ENCODE measurements at places on chromosomes 13 and 19. TPM values are rescaled to one million over a fixed set of nuclear protein-coding genes. Genes with fewer than 3 reads are reported as not detected.

DNA sequence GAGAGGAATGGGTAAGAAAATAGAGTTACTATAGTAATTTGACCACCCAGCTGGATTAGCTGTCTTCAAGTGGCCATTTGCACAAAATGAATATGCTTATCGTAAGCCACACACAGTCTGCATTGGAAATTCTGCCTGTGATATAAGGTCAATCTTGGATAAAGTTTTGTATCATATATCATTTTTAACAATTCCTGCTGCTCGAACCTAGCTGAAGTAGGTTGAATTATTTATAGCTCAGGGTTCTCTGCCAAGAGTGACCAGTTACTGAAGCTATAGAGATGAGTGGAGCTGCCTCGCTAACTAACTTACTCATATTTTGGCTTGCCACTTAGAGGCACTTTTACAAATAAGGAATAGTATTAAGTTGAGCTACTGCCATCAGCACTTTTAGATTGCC lies 220.9 kb downstream of the RGCC start:
- H3K4me3 ChIP-seq: no peak overlapping the region
- H3K36me3 ChIP-seq: no peaks in the 10 kb centered on the region
- no peaks in the 10 kb centered on the region for H3K27me3 ChIP-seq
- H3K4me1 ChIP-seq: peaks cover 7% of the 10 kb centered on the region
- peak; percentile 75 for DNase-seq

DNA sequence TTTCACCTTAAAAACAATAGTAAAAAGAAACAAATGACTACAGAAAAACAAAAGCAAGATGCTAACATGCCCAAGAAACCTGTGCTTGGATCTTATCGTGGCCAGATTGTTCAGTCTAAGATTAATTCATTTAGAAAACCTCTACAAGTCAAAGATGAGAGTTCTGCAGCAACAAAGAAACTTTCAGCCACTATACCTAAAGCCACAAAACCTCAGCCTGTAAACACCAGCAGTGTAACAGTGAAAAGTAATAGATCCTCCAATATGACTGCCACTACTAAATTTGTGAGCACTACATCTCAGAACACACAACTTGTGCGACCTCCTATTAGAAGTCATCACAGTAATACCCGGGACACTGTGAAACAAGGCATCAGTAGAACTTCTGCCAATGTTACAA lies 6.0 kb downstream of the CKAP2 start:
- DNase-seq: no peak
- no peak overlapping the region for H3K4me3 ChIP-seq
- no peak overlapping the region for H3K27ac ChIP-seq
- peaks cover 5% of the 10 kb centered on the region for H3K4me1 ChIP-seq
- no peaks in the 10 kb centered on the region for H3K27me3 ChIP-seq

DNA sequence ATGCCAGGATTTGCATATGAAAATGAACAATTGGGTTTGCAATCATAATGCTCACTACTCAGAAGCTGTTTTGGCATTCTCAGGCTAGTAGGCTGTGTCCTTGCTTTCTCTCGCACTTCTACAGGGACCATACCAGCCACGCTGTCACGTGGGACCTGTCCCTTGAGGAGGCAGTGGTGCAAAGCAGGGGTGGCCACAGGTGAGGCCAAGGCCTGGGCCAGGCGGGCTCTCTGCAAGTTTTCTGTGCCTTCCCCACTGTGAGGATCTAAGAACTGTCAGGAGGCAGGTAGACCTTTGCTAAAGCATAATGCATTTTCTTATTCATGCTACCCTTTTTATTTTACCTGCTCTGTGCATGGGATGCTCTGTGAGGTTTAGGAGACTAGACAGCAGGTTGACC lies 89.4 kb upstream of the IRS2 start:
- H3K27ac ChIP-seq: no peak overlapping the region
- no peak overlapping the region for H3K4me3 ChIP-seq
- H3K4me1 ChIP-seq: peaks cover 14% of the 10 kb centered on the region
- H3K27me3 ChIP-seq: no peaks in the 10 kb centered on the region
- H3K36me3 ChIP-seq: no peaks in the 10 kb centered on the region

GRCh38 chr19:2731181-2731995 lies 8.4 kb downstream of the SLC39A3 start:
- no peak overlapping the region for H3K27ac ChIP-seq
- H3K4me3 ChIP-seq: no peak overlapping the region
- peaks cover 2% of the 10 kb centered on the region for H3K36me3 ChIP-seq
- peaks cover 3% of the 10 kb centered on the region for H3K27me3 ChIP-seq
- no peak for DNase-seq

SIGLEC8 gene
- not detected for total RNA-seq

- no peak overlapping the region for H3K27ac ChIP-seq
- H3K4me3 ChIP-seq: no peak overlapping the region
- H3K4me1 ChIP-seq: peaks cover 13% of the 10 kb centered on the region
- peak; percentile 24 for DNase-seq
- H3K36me3 ChIP-seq: no peaks in the 10 kb centered on the region
- H3K27me3 ChIP-seq: peaks cover 19% of the 10 kb centered on the region
Measured at GRCh38 chr19:289651-290371, 1.4 kb downstream of the PLPP2 start.

DNA sequence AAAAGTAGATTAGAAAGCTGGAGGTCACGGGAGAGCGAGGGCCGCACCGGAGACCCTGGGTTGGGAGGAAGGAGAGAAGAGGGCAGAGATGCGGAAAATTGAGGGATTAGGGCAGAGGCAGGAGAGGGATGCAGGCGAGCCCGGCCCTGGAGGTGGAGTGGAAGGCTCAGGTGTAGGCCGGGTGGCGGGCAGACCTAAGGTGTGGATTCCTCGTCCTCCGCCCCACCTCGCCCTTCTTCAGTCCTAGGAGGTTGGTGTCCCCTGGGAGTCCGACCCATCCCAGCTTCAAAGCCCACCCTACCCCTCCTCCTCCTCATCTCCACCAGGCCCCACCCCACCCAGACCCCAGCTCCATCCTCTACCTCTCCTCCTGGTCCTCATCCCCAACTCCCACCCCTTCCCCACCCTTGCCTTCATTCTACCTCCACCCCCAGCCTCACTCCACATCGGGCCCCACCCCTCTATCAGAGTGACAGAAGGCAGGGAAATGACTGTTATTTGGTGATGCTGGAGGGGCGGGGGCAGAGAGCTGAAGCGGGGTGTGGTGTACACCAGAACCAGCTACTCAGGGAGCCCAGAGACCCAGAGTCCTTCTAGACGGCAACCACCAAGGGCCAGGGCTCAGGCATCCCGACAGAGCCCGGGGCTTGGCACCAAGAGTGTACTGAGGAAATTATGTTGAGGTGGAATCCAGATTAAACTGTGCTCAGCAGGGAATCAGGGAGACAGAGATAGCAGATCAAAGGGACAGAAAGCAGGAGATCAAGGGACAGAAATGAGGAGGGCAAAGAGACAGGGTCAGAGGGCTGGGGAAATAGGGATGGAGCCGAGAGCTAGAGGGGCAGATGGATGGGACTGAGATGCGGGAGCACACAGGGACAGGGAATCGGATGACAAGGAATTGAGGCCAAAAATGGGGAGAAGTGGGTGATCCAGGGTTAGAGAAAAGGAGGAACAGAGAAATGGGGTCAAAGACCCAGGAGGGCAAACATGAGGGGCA lies 6.4 kb downstream of the ERFL start:
- no peak for DNase-seq
- H3K27me3 ChIP-seq: peaks cover 86% of the 10 kb centered on the region
- H3K27ac ChIP-seq: no peak overlapping the region
- H3K4me1 ChIP-seq: no peaks in the 10 kb centered on the region

- DNase-seq: peak; percentile 47
- no peaks in the 10 kb centered on the region for H3K36me3 ChIP-seq
- H3K27me3 ChIP-seq: no peaks in the 10 kb centered on the region
- peak overlapping the region; percentile 80 for H3K4me3 ChIP-seq
- H3K4me1 ChIP-seq: peaks cover 36% of the 10 kb centered on the region
- H3K27ac ChIP-seq: peak overlapping the region; percentile 82
Measured at GRCh38 chr13:93227280-93227877, 772 bp downstream of the GPC6 start.

- H3K27ac ChIP-seq: peak overlapping the region; percentile 86
- H3K4me1 ChIP-seq: peaks cover 18% of the 10 kb centered on the region
- H3K4me3 ChIP-seq: peak overlapping the region; percentile 55
- H3K36me3 ChIP-seq: no peaks in the 10 kb centered on the region
- DNase-seq: no peak
Measured at GRCh38 chr19:18204394-18205199, 755 bp upstream of the RAB3A start.

DNA sequence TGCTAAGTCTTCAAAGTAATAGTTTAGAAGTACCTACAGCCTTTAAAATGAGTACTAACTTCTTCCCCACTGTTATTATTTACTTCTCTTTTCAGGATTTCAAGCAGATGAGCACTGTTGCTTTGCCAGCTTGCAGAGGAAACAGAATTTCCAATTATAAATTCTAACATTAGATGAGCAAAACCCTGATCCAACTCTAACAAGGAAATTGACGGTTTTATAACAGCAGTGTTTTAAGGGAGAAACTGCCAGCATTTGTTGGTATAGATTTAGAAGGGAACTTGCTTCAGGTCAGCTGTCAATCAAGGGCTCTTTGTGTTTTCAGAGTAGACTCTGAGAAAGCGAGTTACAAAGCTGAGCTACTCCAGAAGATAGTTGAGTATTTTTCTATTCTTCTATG lies 120.5 kb downstream of the RAP2A start:
- DNase-seq: no peak
- H3K4me3 ChIP-seq: no peak overlapping the region
- H3K4me1 ChIP-seq: no peaks in the 10 kb centered on the region
- H3K36me3 ChIP-seq: no peaks in the 10 kb centered on the region
